ENCODE measurements at places on chromosomes 12 and 14. TPM values are rescaled to one million over a fixed set of nuclear protein-coding genes. Genes with fewer than 3 reads are reported as not detected.

DNA sequence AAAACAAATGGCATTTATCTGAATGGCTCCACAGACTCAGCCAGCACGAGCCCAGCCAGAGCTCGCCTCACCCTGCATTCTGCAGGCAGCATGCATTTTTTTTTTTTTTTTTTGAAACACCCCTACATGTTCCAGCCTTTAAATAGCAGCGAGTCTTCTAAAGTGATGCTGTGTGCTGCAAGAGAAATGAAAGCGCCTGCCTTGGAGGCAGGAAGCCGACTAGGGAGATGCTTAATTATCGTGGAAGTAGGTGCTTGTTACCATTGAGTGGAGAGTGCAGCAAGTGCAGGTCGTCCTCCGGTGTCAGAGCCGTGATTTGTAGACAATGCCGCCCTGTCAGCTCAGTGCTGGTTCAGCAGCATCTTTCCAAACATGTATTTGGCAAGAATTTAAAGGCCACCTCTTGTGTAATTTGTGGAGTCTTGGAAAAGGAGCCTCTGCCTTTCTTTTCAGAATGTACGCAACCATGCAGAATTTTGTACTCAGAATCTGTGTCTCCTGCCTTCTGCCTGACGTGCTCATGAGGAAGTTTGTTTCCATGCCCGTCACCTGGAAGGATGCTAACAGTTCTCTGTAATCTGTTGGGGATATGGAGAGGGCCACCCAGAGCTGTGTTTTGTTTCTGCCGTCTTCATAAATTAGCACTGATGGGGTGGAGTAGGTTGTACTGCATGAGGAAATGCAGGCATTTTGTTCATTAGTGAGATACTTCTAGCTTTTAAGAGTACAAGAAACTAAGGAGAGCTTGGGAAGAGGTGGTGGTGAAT is 345.9 kb upstream of the RGS6 start:
- no peak for DNase-seq

DNA sequence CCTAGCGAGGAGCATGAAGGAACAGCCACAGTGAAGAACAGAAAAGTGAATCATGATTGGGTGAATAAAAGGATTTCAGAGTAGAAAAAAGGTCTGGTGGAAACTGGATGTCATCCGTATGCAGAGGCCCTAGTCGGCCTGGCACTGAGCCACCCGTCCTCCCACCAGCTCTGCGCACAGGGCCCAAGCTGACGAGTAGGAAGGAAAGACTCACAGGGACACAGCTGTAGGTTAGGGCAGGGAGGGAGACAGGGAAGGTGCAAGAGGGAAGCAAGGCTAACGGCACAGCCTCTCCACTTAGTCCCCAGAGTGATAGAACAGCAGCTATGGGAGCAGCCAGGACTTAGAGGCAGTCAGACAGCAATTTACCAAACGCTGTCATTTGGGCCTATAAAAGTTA is 112.6 kb downstream of the KCNK10 start:
- peak; percentile 25 for DNase-seq

GRCh38 chr12:132566516-132567131 is 43.8 kb downstream of the LRCOL1 start:
- no peak for DNase-seq

DNA sequence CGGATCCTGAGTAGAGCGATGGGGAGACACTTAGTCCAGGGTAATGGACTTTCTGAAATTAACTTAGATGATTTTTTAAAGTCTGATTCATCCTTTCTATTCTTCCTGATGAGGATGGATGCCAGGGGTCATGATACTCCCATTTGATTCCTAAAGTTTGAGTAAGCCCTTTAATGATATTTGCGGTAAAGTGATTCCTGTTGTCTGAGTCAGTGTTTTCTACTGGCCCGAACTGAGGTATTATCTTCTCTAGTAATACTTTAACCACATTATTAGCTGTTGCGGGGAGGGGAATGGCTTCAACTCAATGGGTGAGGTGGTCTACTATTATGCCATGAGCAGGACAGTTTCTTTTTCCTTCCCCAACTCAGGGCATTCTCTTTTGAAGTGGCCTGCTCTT is 111.6 kb downstream of the RIN3 start:
- no peak for DNase-seq

DNA sequence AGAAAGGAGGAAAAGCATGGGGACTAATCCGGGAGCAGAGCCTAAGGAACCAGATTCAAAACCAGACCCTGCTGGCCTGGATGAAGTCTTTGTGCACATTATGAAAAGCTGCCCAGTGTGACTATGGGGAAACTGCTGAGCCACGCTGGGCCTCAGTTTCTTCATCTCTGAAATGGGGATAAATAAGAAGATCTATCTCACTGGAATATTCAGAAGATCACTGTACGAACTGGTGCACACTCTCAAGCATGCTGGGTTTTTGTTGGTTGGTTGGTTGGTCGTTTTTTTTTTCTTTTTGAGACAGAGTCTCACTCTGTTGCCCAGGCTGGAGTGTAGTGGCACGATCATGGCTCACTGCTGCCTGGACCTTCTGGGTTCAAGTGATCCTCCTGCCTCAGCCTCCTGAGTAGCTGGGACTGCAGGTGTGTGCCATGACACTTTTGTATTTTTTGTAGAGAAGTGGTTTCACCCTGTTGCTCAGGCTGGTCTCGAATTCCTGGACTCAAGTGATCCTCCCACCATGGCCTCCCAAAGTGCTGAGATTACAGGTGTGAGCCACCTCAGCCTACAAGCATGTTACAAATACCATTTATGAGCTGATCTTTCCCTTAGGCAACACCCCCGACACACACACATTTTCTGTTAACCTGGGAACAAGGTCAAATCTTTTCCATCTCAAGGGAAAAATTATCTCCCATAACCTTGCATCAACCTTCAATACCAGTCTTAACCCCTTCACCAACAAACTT is 33.4 kb upstream of the CORO1C start:
- no peak for DNase-seq

DNA sequence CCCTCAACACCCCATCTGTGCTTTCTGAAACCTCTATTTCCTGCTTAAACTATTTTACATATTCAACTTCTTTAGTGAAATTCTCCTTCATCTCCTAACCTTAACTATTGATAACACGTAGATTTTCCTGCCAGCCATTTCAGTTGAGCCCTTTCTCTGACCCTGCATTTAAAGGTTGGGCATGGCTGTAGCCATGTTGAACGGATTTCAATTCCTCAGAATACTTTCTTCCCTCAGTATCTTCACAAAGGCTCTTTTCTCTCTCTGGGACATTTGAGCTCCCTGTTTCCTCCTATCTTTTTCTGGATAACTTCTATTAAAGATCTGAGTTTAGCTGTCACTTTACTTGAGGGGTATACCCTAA is 1.2 kb downstream of the PPHLN1 start:
- no peak for DNase-seq

GRCh38 chr14:69372146-69372545 is 26.0 kb downstream of the ERH start:
- no peak for DNase-seq

Gene ABCD2
- 8.0 TPM for total RNA-seq

GRCh38 chr12:105015543-105015942 is 29.4 kb downstream of the NOPCHAP1 start:
- no peak for DNase-seq

GRCh38 chr12:71162832-71163763 is 5.3 kb upstream of the TSPAN8 start:
- DNase-seq = no peak
